Foreskin keratinocyte (primary cell): ENCODE measurements at places on chromosomes 6 and 20.

- DNase-seq, result no peak
Measured at GRCh38 chr6:25485821-25486534, 166.0 kb upstream of the SCGN start.

DNA sequence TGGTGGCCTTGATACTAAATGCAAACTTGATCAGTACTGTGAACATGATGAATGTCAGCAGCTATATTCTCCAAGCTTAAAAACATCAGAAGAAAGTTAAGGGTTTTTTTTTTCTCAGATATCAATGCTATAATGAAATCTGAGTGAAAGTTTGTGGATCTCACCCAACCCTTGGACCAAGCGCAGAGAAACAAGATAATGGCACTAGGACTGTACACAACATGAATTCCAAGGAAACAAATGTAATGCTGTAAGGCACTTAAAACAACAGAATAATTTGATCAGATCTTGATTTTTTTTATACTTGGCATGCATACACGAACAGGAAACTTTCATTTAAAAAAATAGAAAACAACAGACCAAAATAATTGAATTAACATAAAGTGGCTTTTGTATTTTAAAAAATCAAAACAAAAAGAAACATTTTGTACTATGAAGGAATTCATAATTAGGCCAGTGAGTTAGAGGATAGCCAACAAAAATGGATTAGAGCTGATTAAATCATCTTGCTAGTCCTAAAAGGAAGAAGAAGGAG lies 1154.0 kb upstream of the EYS start:
- DNase-seq, result no peak

GRCh38 chr20:22909436-22909835 lies 125.7 kb upstream of the SSTR4 start:
- DNase-seq, result no peak

- DNase-seq, result no peak
Measured at GRCh38 chr20:32191873-32192272, 15.7 kb downstream of the PLAGL2 start.

DNA sequence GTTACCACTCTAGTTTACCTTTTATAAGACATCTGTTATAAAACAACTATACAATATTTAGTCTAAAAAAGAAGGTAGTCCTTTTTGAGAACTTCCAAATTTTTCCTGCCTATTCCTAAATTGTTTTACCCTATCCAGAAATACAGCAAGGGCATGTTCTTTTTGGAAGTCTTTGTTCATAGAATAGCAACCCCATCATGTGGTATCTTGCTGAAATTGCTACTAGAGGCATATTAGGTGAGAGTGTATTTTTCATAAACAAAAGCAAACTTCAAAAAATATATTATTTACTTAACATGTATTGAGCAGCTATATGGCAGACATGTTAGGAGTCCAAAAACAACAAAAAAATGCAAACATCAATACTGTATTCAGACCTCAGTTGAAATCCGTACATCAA lies 371.8 kb upstream of the NRSN1 start:
- DNase-seq, result no peak

GRCh38 chr6:34030831-34031624 lies 114.9 kb downstream of the GRM4 start:
- no peak for DNase-seq

- no peak for DNase-seq
Measured at GRCh38 chr20:46128310-46129151, 10.4 kb downstream of the CD40 start.

DNA sequence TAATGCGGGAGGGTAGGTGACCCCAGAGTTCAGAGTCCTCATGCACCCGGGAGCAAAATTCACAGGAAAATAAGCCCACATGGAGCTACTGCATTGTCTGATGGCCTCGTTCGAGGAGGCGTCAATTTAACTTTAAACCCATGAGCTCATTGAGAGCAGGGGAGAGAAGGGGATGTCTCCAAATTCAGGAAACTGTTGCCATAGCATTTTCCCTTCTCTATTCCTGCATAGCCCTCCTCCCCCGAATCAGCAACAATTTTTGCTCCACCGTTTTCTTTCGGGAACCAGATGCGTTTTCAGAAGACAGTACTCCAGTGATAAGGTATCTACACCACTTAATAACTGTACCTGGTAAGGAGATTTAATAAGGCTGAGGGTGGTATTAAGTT lies 324 bp upstream of the LAMP5 start:
- DNase-seq, result no peak

GRCh38 chr6:34157851-34158250 lies 12.0 kb upstream of the GRM4 start:
- DNase-seq, result no peak

DNA sequence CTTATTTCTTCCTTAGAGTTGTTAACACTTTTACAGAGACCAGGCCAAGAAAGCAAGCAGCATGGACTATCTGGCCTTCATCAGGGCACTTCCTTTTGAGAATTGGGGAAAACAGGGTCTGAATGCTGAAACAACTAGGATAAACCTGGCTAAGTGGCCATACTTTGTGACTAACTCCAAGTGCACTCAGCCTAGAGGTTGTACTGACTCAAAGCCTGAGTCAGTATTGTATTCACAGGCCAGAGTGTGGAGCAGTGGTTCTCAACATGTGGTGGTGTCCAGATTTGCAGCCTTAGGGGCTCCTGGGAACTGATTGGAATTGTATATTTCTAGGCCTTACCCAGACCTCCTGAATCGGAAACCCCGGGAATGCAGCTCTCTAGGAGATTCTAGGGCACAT lies 20.1 kb downstream of the SEC23B start:
- DNase-seq, result peak; percentile 20

GRCh38 chr20:59144179-59144830 lies 19.3 kb upstream of the ZNF831 start:
- no peak for DNase-seq

DNA sequence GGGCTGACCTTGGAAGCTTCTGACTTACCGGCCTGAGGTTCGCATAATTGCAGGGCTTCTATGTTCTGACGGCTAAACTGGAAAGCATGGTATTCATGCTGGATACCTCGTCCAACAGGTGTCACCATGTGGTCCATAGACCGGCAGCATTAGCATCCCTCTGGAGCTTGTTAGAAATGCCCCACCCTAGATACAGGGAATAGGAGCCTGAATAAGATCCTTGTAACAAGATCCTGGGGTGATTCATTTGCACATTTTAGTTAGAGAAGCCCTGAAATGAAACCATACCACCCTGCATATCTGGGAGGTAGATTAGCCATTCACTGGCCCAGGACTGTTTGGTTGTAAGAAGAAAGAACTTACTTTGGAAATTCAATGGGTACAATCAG lies 77.7 kb downstream of the TMEM170B start:
- DNase-seq, result no peak

DNA sequence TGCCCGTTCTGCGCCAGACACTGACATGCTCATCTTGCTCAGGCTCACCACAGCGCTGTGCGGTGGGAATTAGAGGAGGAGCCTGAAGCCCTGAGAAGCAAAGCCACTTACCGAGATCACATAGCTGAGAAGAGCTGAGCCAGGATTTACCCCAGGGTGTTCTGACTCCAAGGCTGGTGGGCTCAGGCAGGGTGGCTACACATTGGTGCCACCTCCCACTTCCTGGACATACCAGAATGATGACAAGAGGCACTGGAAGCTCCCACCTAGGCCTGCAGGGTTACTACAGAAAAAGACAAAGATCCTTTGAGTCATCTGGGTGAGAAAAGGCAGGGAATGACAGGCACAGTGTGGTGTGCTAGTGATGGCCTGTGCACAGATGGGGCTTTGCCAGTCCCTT lies 24.4 kb upstream of the FKBP1A start:
- peak; percentile 97 for DNase-seq

DNA sequence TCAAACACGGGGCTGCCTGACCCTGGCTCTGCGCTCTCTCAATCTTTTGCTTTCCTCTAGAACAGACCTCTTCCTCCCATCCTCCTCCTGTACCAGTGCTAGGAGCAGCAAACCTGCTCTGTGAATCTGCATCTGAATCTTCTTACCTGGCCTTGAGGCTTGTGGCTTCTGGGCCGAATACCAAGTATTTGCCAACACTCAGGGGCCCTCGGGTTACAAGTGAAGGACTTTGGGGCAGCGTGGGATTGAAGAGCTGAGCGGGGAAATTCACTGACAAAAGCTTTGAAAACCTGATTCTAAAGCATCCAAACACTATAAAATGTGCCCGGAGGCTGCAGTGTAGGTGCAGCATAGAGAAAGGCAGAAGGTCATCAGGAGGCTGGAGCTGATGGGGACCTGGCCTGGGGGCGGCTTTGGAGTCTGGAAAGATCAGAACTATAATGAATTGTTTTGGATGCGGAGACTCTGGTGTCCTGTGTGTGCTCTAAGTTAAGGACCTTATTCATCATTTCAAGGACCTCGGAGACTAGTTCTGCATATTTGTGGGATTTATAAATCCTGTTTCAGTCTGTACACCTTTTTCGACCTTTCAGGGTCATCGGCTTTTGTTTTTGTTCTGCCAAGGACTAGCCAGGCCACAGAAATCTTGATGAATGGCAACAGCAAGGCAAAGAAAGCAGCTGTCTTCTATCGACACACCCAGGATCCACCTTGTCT lies 16.4 kb upstream of the IGF2R start:
- DNase-seq, result no peak

GRCh38 chr6:56541030-56541600 lies 101.6 kb downstream of the DST start:
- DNase-seq, result no peak

- DNase-seq, result no peak
Measured at GRCh38 chr20:1622450-1622849, 2.6 kb upstream of the SIRPB1 start.

DNA sequence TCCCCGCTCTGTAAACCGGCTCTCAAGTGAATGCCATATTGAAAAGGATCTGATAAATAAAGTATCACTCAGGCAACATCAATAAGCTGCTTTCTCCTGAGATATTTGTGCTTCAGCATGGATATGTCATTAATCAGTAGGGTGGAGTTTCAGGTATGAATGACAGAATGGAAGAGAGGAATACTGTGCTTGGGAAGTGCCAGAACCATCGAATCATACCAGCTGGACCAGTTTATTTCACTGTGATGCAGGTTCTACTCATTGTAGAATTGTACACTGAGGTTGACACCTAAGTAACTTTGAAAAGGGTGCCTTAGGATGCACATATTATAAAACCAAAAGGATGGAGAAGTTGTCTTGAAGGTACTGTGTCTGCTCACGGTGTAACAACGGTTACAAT lies 17.9 kb upstream of the TBC1D7 start:
- DNase-seq, result no peak

- no peak for DNase-seq
Measured at GRCh38 chr6:111030008-111031007, 48.5 kb downstream of the RPF2 start.

DNA sequence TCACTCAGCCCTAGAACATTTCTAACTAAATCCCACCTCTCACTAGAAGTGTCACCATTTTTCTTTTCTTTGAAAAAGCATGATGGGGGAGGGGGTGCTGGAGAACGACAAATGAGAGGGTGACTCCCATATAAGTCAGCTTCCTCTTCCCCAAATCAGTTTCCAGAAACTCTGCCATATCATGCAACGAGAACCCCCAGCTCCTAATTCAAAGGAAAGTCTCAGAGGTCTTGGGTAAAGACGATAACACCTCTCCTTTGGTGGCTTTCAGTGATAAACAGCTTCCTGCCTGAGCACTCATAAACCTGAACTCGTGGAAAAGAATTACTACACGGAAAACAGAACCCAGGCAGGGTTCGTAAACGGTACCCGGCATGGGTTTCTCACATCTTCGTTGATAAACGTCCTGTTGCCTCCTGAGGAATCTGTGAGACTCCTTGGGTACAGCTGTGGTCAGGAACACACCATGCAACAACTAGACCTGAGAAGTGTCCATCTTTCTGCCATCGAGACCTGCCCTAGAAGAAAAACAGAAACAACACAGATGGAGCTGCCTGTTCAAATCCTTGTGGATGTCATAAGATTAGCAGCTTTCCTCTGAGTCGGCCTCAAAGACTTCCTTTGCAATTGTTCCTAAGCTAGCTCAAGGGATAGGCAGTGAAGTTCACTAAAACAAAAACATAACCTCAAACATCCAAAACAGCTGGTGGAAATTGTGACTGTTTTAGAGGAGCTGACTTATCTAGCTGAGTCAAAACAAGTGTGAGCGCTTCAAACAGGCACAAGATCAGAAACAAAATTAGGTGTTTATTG lies 185.8 kb upstream of the PRDM1 start:
- DNase-seq, result peak; percentile 82

GRCh38 chr20:7029019-7029418 lies 261.5 kb downstream of the BMP2 start:
- no peak for DNase-seq

- no peak for DNase-seq
Measured at GRCh38 chr6:169881976-169882375, 130.6 kb downstream of the ERMARD start.
